ENCODE measurements at places on chromosomes 5 and 9.

GRCh38 chr5:76180814-76181805 is 97.9 kb downstream of the SV2C start:
- DNase-seq, result no peak

GRCh38 chr9:80550181-80550580 is 978.4 kb downstream of the TLE4 start:
- DNase-seq, result no peak

GRCh38 chr9:95143591-95144561 is 173.6 kb downstream of the FANCC start:
- DNase-seq, result no peak

GRCh38 chr5:87649455-87649854 is 236.7 kb upstream of the CCNH start:
- no peak for DNase-seq

DNA sequence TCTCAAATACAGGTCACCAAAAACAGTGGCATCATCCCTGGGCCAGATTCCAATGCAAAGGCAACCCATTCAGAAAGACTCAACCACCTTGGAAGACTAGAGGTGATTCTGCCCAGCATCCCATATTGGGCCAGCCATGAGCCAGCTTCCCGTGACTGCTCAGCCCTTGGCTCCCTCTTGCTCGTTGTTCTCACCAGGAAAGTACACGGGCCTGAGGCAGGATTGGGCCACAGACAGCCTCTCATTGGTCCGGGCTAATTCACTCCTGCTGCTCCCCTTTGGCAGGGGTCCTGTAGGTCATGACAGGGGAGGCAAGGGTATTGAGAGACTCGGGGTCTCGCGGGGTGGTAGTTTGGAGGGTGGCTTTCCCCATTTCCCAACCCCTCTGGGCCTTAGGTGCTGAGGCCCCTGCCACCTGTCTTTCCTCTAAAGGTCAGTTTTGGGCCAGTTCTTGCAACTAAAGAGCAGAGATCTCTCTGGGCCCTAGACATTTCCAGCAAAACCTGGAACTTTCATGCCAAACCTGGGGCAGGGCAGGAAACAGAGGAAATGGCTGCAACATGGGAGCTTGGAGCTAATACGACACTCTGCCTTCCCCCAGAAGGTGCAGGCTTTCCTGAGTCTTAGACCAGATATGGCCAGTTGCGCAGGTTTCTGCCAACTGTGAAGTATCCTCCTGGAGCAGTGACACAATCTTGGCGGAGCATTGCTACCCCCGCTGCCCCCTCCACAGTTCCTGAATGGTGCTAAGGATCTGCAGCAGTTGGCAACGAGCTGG is 22.0 kb upstream of the FGFR4 start:
- no peak for DNase-seq

Data from mesendoderm (in vitro differentiated cells).